ENCODE measurements at places on chromosomes 7 and 10.

DNA sequence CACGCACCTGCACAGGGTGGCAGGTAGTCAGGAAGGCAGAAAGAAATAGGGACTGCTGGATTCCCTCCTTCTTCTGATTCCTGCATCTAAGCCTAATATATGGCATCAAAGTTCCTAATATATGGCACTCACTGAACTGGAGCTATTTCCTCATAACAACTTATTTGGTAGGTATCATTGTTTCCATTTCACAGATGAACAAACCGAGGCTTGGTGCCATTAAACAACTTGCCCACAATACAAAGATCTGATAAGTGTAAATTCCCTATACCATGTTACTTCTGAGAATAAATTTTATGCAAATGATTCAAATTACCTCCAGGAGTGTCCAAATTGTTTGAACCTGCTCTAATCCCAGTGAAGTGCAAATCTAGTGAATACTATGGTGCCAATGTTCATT is 2.1 kb upstream of the FAM171A1 start:
- DNase-seq = no peak

DNA sequence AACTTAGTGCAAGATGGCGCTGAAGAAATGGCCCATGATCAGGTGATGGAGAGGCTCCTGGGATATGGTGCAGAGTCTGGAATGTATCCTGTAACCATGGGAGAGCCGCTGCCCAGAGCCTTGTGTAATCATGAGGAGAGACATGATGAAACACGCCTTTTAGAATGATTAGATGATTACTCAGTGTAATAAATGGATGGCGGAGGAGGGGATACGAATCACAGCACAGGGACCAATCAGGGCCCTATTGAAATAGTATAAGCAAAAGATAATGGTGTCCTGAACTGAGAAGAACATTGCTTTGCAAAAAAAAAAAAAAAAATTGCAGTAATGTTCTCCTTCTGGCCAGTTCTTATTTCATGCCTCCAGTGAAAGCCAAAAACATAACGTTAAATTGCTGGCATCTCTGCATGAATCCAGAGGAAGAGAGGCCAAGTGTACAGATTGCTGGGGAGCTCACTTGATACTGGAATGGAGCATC is 668.5 kb upstream of the AUTS2 start:
- DNase-seq = peak; percentile 33

DNA sequence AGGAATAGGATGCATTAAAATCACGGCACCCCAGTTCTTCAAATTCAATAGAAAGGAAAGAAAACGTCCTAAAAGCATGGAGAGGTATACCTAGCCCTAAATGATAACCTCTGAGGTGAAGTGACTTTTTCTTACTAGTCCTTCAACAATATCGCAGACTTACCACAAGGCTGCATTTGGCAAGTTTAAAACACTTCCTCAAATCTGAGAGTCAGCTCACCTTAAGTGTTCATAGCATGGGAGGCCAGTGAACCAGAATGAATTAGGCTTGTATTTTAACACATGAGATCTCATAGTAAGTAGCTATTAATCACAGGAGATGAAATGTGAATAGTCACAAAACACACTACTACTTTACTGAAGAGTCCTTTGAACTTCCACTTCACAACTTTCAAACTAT is 124.2 kb downstream of the RNF32 start:
- no peak for DNase-seq

GRCh38 chr10:126391192-126391885 is 3.1 kb upstream of the ADAM12 start:
- DNase-seq = peak; percentile 50

GRCh38 chr7:100893910-100894721 is 1.6 kb downstream of the ACHE start:
- DNase-seq = no peak

GRCh38 chr7:65379318-65379717 is 5.7 kb downstream of the ZNF92 start:
- DNase-seq = no peak

DNA sequence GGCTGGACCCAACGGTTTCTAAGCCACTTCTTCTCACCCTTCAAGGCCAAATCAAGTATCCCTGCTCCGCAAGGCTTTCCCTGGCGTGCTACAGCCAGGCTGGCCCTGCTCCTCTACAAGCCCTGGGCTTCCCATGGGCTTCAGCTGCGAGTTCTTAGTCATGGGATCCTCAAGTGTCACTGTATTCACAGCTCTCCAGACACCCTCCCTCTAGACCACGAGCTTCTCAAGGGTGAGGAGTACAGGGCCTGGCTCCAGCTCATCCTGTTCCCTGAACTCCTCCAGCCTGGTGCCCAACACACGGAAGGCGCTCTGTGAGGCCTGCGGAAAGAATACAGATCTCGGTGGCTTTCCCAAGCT is 38.8 kb downstream of the FAM53B start:
- DNase-seq = no peak

DNA sequence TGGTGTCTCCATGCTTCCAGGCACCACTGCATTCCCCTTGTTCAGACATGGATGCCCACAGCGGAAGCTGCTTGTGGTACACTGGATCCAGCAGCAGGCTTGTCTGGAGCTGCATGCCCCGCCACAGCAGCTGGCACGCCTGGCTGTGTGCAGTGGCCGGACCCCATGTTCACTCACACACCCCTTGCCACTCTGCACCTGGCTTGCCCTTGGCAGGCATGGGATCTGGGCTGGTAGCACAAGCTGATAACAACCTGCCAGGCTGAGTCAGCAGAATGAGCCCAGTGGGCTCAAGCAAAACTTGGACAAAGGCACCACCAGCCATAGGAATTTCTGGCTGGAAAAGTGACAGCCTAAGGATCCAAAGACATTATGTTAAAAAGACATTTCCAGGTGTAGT is 91.8 kb upstream of the TMEM168 start:
- no peak for DNase-seq

DNA sequence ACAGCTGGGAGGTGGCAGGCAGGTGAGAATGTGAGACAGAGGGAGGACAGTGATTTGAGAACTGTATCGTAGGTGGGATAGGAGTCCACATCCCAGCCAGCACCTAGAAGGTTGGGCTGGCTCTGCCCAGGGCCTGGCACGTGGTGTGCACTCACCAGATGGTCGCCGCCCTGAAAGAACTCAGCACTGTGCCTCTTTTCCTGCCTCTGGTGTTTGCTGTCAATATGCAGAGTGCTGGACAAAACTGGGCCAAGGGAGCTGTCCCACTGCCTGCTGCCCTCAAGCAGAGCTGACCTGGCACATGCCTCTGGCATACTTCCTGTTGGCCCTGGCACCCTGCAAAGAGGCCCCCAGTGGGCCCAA is 36.8 kb downstream of the CHST3 start:
- DNase-seq = no peak
